ENCODE measurements at places on chromosomes 7 and 10. TPM values are rescaled to one million over a fixed set of nuclear protein-coding genes. Genes with fewer than 3 reads are reported as not detected.

- H3K27ac ChIP-seq: peak overlapping the region; percentile 36
- peak overlapping the region; percentile 29 for H3K4me3 ChIP-seq
- no peak for DNase-seq
Measured at GRCh38 chr10:61397175-61397986, 55.8 kb downstream of the TMEM26 start.

PTN gene
- not detected for total RNA-seq

DNA sequence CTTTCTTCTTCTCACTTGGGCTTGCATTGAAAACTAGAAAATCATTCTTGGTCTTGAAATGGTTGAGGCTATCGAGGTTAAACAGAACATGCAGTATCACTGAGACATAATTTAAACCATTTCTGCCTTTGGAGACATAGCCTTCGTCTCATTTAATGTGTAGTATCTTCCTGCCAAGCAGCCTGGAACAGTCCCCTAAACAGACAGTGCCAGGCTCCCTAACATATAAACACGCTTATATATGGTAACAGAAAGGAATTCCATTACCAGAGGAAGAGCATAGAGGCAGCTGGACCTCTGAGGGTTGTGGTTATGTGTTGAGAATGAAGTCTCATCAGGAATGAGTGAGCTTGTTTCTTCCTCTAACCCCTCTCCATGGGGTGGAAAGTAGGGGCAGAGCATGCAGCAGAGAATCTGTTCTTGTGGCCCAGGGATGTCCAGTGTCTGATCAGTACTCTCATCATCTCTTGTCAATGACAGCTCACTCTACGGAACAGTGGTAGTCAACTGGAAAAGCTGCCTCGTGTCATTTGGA lies 11.2 kb downstream of the CACNB2 start:
- H3K36me3 ChIP-seq: no peaks in the 10 kb centered on the region
- no peak overlapping the region for H3K4me3 ChIP-seq
- H3K4me1 ChIP-seq: no peaks in the 10 kb centered on the region
- DNase-seq: no peak
- H3K27me3 ChIP-seq: no peaks in the 10 kb centered on the region
- H3K27ac ChIP-seq: no peak overlapping the region

- no peak overlapping the region for H3K4me3 ChIP-seq
- H3K4me1 ChIP-seq: no peaks in the 10 kb centered on the region
- no peaks in the 10 kb centered on the region for H3K36me3 ChIP-seq
- no peaks in the 10 kb centered on the region for H3K27me3 ChIP-seq
- no peak for DNase-seq
- no peak overlapping the region for H3K27ac ChIP-seq
Measured at GRCh38 chr10:84704101-84704500, 375.7 kb downstream of the CCSER2 start.

ZNF438 gene
- 2.3 TPM for total RNA-seq

GRCh38 chr10:44939691-44940401 lies 19.8 kb upstream of the RASSF4 start:
- H3K27ac ChIP-seq: no peak overlapping the region
- no peak for DNase-seq
- peaks cover 27% of the 10 kb centered on the region for H3K4me1 ChIP-seq
- H3K4me3 ChIP-seq: no peak overlapping the region
- H3K27me3 ChIP-seq: peaks cover 27% of the 10 kb centered on the region

ODAD2 gene
- not detected for total RNA-seq

- no peak overlapping the region for H3K4me3 ChIP-seq
- H3K27me3 ChIP-seq: peaks cover 2% of the 10 kb centered on the region
- H3K4me1 ChIP-seq: peaks cover 4% of the 10 kb centered on the region
- H3K36me3 ChIP-seq: no peaks in the 10 kb centered on the region
- DNase-seq: no peak
- H3K27ac ChIP-seq: no peak overlapping the region
Measured at GRCh38 chr7:51263631-51264484, 52.8 kb downstream of the COBL start.

DNA sequence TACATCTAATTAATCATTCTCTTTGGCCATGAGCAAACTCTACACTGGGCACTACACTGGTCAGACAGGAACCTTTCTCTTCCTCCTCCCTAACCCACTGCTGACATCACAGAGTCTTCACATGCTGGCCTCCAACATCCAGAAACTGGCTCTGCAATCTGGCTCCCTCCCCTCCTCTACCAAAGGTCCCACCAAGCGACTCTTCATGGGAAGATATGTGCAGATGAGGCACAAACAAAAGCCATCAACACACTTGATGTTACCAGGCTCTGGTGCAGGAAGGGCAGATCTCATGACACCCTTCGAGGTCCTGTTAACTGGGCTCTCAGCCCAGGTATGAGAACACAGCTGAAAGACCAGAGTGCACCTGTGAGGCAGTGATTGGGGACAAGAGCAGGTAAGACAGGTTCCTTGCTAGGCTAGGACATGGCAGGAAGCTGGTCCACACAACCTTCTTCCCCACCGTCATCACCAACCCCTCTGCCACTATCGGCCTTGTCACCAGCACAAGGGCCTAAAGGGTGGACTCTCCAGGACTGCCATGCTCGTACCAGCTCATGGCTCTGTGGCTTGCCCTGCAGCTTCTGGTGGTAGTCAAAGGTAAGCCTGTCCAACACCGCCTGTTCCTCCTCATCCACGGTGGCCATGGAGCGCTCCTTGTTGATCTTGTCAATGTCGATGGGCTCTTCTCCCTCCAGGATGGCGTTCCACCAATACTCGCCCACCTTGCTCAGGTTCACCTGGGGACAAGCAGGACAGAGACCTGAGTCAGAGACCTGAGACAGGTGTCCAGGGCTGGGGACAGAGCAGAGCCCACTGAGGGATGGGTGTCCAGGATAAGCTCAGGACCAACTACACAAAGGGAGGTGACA lies 66.6 kb upstream of the CAMK2B start:
- no peaks in the 10 kb centered on the region for H3K27me3 ChIP-seq
- H3K4me3 ChIP-seq: no peak overlapping the region
- DNase-seq: no peak
- no peak overlapping the region for H3K27ac ChIP-seq
- peaks cover 17% of the 10 kb centered on the region for H3K36me3 ChIP-seq

DNA sequence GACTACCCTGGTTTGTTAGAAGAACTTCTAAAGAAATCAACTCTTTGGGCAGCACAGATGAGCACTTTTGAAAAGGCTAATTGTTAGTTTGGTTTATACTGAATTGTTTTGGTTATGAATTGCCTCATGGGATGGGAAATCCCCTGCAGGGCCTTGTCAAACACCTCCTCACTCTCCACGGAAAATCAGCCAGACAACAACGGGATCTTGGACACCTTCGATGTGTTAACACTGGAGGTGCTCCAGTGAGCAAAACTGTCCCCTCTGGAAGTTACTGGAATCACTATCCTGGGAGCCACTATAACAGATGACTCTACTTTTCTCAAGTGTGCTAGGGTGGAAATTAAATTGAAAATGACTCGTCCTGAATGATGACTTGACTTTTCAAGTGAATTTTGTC lies 38.7 kb downstream of the CDK6 start:
- H3K27me3 ChIP-seq: no peaks in the 10 kb centered on the region
- H3K4me1 ChIP-seq: peaks cover 30% of the 10 kb centered on the region
- H3K4me3 ChIP-seq: no peak overlapping the region
- no peak for DNase-seq
- H3K36me3 ChIP-seq: peaks cover 33% of the 10 kb centered on the region

GRCh38 chr10:71714031-71714410 lies 5.6 kb downstream of the C10orf105 start:
- peak overlapping the region; percentile 80 for H3K4me3 ChIP-seq
- peaks cover 62% of the 10 kb centered on the region for H3K4me1 ChIP-seq
- H3K27ac ChIP-seq: peak overlapping the region; percentile 99

HOGA1 gene
- not detected for total RNA-seq

PRRT4 gene
- not detected for total RNA-seq

- peaks cover 3% of the 10 kb centered on the region for H3K4me1 ChIP-seq
- no peak for DNase-seq
- H3K36me3 ChIP-seq: no peaks in the 10 kb centered on the region
- H3K27me3 ChIP-seq: peaks cover 2% of the 10 kb centered on the region
- no peak overlapping the region for H3K27ac ChIP-seq
- no peak overlapping the region for H3K4me3 ChIP-seq
Measured at GRCh38 chr10:78699971-78700370, 368.8 kb upstream of the ZMIZ1 start.

METTL27 gene
- not detected for total RNA-seq

GRCh38 chr7:38105874-38106483 lies 72.1 kb upstream of the STARD3NL start:
- peak; percentile 28 for DNase-seq
- peaks cover 21% of the 10 kb centered on the region for H3K27me3 ChIP-seq
- H3K4me3 ChIP-seq: no peak overlapping the region
- H3K27ac ChIP-seq: no peak overlapping the region

SLC16A12 gene
- total RNA-seq: not detected

CYP2W1 gene
- not detected for total RNA-seq

- DNase-seq: no peak
- no peak overlapping the region for H3K4me3 ChIP-seq
- no peaks in the 10 kb centered on the region for H3K36me3 ChIP-seq
- H3K27ac ChIP-seq: no peak overlapping the region
- H3K27me3 ChIP-seq: no peaks in the 10 kb centered on the region
Measured at GRCh38 chr10:127080317-127080716, 116.1 kb downstream of the INSYN2A start.

RPP38 gene
- total RNA-seq: 19.0 TPM

GRCh38 chr7:128387216-128388144 lies 22.3 kb downstream of the IMPDH1 start:
- peaks cover 2% of the 10 kb centered on the region for H3K36me3 ChIP-seq
- H3K27me3 ChIP-seq: peaks cover 4% of the 10 kb centered on the region
- peaks cover 2% of the 10 kb centered on the region for H3K4me1 ChIP-seq
- no peak overlapping the region for H3K27ac ChIP-seq

GRCh38 chr10:72332423-72333111 lies 22.2 kb downstream of the DNAJB12 start:
- H3K36me3 ChIP-seq: peaks cover 52% of the 10 kb centered on the region
- H3K27ac ChIP-seq: peak overlapping the region; percentile 91
- DNase-seq: no peak
- peak overlapping the region; percentile 64 for H3K4me3 ChIP-seq
- H3K4me1 ChIP-seq: peaks cover 97% of the 10 kb centered on the region
- H3K27me3 ChIP-seq: no peaks in the 10 kb centered on the region

- no peaks in the 10 kb centered on the region for H3K27me3 ChIP-seq
- no peak for DNase-seq
- H3K36me3 ChIP-seq: peaks cover 28% of the 10 kb centered on the region
- H3K27ac ChIP-seq: peak overlapping the region; percentile 67
- H3K4me3 ChIP-seq: no peak overlapping the region
Measured at GRCh38 chr10:110073896-110074295, 66.1 kb downstream of the ADD3 start.

GRCh38 chr7:42170724-42171123 lies 66.3 kb downstream of the GLI3 start:
- no peak overlapping the region for H3K4me3 ChIP-seq
- H3K4me1 ChIP-seq: no peaks in the 10 kb centered on the region
- DNase-seq: no peak

DNA sequence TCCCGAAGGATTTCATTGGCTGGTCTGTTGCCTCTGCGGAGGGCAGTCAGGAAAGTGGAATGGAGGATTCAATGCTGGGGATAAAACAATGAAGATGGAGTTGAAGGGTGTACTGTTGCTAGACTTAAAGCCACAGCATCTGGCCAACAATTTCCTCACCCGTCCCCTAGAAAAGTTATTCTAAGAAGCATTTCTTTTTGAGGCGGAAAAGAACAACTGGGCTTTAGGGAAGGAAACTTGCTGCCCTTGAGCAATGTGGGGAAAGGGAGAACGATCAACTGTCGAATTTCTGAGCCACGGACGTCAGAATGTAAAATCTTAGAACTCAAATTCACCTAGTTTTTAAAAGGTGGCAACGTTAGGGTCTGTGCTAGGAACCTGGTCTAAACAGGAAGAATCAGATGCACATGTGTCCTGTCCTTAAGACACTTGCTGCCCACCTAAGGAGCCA lies 664 bp downstream of the FMC1 start:
- peaks cover 25% of the 10 kb centered on the region for H3K36me3 ChIP-seq
- no peak for DNase-seq

FEZF1 gene
- not detected for total RNA-seq

MRLN gene
- not detected for total RNA-seq

DNA sequence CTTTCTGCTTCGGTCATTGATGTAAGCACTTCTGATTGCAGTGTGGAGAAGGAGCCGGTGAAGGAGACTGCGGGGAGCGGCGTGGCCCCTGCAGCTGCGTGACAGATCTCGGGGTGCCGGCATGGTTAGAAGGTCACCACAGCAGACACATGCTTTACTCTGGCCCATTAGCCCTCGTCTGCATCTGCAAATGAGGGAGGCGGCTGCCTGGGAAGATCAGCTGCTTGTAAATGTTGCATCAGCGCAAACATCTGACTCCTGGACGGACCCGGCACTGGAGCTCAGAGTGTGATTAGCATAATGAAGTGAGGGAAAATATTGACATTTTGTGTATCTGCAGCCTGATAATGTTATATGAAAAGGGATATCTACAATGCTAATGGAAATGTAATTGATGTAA lies 30.5 kb upstream of the MNX1 start:
- H3K36me3 ChIP-seq: no peaks in the 10 kb centered on the region
- H3K27ac ChIP-seq: no peak overlapping the region
- H3K4me1 ChIP-seq: peaks cover 4% of the 10 kb centered on the region
- peaks cover 10% of the 10 kb centered on the region for H3K27me3 ChIP-seq

DNA sequence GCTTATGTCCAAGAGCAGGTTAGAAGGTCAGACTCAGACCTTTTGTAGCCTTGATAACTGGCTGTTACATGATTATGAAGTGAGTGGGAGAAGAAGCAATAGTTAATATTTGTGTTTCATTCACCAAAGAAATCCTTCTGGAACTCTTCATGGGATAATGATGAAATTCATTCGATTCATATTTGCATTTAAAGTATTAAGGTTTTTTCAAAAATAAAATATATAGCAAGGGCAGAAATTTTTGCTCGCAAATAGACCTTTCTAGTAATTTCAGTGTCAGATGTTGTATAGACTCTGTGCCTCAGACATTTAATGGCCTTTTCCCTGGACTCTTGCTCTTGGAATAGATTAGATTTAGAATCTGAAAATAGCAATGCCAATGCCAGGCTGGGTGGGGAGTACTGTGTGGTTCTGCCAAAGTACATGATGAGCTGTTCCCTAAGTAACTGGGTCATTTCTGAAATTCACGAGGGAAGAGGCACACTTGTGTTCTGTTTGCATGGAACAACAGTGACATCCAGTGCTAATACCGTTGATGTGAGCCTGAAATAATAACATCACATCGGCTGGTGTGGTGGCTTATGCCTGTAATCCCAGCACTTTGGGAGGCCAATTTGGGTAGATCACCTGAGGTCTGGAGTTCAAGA lies 119.2 kb downstream of the MBL2 start:
- no peak overlapping the region for H3K27ac ChIP-seq
- H3K36me3 ChIP-seq: no peaks in the 10 kb centered on the region
- H3K4me1 ChIP-seq: no peaks in the 10 kb centered on the region
- no peak overlapping the region for H3K4me3 ChIP-seq
- DNase-seq: no peak
